ENCODE measurements at places on chromosomes 6 and 20.

DNA sequence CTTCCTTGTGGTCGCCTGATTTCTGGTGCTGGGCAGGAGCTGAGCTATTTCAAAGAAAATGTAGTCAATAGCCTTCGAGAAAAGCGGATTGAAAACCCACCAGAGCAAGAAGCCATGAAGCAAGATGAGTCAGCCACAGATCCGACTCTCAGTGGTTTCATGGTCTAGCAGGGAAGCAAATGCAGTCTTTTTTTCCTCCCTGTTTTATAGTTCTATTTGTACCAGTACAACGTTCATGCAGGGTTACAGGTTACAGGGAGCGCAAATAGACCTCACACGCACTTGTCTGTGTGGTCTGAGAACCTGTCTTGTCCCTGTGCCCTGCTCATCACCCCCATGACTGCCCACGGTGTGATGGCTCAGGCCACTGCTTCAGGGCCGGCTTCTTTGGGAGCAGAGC, 309.8 kb upstream of the SUPT3H start:
- no peak for DNase-seq

- no peak for DNase-seq
These were observed 35.9 kb upstream of the NXT1 start for GRCh38 chr20:23314699-23315098.

DNA sequence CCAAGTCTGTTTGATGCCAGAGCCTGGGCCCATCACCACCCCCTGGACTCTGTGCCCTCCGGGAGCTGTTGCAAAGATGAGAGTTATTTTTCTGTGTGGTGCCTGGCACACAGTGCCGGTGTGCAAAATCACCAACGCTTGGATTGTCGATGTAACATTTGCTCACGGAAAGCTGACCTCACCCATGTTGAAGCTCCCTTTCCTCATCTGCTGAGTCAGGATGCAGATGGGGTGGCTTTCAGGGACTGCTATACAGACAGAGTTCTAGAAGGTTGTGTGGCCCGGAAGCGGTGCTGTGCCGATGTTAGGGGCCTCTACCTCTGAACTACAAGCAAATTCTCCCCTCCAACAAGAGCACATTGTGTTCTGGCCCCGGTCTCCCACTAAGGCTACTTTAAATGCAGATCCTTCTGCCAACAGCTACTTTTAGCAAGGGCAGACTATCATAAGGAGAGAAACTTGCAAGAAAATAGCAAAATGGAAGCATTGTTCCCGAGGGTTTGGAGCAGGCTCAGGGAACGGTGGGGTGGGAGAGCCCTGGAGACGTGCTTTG, 34.0 kb downstream of the EYA2 start:
- no peak for DNase-seq

- no peak for DNase-seq
These were observed 17.8 kb downstream of the TM9SF4 start for GRCh38 chr20:32127347-32127746.

GRCh38 chr6:118744261-118744941, 93.0 kb upstream of the CEP85L start:
- no peak for DNase-seq

- no peak for DNase-seq
These were observed 9.6 kb upstream of the BEND3 start for GRCh38 chr6:107124934-107125348.

- DNase-seq = no peak
These were observed 60.4 kb upstream of the SUPT3H start for GRCh38 chr6:45438151-45438550.

DNA sequence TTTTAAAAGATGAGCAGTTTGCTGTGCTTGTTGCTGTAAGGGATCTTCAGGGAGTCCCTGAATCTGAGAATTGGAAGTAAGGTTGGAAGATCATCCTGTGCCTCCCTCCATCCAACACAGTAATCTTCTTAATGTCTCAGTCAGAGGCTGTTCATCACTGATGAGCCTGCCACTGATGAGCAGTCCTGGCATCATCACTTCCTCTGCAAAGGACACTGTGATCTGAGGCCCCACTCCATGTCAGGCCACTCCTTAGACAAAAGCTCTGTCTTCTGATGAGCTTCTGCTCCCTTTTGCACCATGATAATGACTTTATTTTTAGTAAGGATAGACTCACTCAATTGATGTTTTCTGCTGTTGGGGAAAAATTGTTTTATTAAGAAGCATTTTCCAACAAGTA, 121.0 kb downstream of the UST start:
- no peak for DNase-seq
